ENCODE measurements at places on chromosomes 13 and 19.

DNA sequence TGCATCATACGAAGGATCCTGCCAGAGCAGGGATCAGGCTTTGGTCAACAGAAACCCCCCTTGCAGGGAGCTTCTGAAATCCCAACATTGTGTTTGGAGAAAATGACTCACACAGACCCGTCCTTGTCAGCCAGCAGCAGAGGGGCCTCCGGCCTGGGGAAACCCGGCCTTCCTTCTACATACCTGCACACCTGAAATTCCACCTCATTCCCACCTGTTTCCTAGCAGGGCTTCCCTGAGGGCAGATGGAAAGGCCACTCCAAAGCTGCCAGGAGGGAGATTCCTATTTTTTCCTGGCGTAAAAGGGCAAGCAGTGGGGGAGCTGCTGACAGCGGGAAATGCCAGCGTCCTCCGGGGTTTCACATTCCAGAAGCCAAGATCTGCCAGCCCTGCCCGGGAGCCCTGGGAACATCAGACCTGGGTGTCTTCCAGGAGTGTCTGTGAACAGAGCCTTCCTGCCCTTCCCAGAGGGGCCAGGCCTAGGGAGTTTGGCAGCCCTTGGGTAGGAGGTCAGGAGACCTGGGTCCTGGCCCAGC, 3.0 kb upstream of the IGFL1 start:
- DNase-seq: no peak

DNA sequence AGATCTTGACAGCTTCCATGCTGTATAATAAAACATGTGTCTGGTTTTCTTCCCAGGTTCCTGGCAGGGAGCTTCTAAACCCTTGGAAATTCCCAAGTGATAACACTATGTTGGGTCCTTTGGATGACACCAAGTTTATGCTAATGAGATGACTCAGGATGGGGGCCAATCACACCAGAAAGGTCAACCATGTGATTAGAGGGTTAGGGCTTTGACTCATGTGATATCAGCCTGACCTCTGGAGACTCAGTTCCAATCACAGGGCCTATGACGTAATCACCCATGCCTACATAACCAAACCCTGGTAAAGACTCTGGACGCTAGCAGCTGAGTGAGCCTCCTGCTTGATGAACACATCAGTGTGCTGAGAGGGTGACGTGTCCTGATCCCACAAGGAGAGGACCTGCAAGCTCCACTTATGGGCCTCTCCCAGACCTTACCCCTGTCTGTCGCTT, 203.6 kb downstream of the DCLK1 start:
- peak; percentile 41 for DNase-seq

DNA sequence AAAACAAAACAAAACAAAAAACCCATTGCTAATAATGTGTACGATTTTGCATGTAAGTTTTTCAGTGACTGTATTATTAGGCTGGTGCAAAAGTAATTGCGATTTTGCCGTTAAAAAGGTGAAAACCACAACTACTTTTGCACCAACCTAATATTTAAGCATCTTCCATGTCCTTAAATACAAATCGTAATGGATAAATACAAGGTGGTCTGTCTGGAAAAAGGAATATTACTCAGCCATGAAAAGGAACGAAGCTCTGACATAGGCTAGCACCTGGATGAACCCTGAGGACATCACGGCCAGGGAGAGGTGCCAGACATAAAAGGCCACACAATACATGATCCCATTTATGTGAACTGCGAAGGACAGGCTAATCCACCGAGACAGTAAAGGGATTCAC, 33.2 kb downstream of the GADD45B start:
- no peak for DNase-seq

DNA sequence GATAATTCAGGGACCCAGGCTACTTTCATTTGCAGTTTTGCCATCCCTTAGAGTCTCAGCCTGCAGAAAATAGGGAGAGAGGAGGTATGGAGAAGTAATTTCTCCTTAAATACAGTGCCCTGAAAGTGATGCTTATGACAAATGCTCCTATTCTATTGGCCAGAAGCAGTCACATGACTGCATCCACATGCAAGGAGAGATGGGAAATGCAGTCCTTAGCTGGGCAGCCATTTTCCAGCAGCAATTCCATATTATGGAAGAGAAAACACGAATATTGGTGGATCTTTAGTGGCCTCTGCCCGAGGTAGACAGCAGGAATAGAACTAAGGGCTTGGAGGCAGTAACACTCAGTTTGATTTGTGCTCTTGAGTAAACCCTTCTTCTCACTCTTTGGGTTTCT, 39.4 kb downstream of the VAV1 start:
- DNase-seq: no peak

DNA sequence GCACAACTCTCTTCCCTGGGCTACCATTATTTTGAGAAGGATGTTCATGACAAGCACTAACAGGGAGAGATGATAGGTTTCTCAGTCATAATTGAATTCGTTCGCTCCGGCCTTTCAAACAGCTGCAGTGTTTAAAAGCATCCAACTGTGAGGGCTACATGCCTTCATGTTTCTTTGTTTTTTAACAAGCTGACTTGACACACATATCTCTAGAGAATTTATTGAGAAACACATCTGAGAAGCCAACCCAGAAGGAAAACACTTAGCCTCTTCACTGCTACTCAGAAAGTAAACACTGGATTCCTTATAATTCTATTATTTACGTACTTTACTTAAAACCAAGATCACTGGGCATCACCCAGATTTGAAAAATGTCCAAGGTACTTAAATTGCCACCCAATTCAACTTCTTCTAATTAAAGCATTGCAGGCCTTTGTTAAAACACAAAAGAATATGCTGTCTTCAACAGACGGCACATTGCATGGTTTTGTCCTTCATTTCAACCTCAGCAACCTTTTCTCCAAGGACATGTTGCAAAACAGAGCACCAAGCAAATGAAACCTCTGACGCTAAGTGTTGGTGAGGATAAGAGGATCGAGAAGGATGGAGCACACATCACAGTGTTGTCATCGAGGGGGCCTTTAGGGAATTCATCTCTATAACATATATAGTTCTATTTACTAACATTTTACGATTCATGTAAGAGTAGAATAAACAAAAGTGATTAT, 75.8 kb downstream of the TBC1D4 start:
- DNase-seq: no peak

- DNase-seq: no peak
These were observed 55.4 kb downstream of the LRRC63 start for GRCh38 chr13:46267166-46267565.

DNA sequence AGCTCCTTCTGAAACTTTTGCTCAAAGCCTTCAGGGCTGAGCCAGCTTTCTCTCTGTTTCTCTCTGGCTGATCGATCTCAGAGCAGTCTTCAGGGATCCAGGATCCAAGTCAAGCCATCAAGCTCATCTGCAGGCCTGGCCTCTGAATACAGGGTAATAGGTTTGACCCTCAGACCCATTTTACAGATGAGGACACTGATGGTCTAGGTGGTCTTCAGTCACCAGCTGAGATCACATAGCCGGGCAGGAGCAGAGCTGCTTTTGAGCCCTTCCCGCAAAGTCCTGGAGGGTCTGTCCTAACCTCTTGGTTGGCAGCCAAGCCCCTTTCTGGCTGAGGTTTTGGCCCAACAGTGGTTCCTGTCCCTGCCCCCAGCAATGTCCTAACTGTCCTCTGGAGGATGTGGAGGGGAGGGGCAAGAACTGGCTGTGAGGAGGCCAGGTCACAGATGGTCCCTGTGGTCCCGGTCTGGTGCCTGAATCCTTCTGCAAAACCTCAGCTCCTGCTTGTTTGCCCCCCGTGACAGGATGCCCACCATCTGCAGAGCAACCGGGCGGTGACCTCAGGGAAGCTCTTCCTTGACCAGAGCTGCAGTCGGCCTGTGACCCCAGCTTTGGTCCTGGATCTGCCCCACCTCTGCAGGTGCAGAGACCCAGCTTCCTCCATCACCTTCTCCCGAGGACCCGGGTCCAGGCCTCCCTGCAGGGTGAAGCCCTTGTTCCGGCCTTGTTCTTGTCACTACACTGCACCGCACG, 5.8 kb upstream of the PEAK3 start:
- no peak for DNase-seq

DNA sequence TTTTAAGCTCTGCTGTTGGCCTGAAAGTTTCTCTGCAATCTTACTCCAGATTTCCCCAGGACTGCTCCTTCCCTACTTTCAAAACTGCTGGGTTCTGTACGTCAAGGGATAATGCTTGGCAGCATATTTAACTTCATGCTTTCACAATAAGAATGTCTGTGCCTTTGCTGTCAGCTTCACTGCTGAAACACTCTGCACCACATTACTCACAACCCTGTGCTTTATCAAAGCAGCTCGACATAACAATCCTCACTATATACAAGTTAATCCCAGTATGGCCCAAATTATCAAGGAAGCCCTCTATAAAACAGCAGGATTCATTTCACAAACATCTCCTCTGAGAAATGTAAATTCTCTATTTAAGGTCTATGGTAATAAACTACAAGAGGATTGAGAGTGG, 17.5 kb downstream of the LATS2 start:
- DNase-seq: no peak

DNA sequence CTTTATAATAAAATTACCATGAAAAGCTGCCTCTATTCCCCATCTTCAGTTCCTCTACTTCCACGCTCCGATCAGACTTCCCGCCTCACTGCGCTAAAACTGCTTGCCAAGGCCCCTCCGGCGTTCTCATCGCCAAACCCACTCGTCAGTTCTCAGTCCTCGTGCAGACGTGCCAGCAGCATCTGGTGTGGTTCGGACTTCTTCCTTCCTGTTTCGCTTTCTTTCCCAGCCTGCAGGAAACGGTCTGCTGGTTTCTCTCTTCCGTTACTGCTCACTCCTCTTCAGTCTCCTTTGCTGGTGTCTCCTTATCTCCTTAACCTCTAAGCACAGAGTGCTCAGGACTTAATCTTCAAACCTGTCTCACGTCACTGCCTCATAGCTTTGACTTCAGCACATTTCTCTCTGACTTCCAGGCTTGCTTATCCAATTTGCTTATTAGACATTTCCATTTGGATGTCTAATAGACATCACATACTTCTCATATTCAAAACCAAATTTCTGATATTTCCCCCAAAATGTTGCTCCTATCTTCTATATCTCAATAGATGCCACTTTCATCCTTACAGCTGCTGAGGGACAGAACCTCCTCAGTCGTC, 40.3 kb downstream of the RCBTB2 start:
- DNase-seq: peak; percentile 90

DNA sequence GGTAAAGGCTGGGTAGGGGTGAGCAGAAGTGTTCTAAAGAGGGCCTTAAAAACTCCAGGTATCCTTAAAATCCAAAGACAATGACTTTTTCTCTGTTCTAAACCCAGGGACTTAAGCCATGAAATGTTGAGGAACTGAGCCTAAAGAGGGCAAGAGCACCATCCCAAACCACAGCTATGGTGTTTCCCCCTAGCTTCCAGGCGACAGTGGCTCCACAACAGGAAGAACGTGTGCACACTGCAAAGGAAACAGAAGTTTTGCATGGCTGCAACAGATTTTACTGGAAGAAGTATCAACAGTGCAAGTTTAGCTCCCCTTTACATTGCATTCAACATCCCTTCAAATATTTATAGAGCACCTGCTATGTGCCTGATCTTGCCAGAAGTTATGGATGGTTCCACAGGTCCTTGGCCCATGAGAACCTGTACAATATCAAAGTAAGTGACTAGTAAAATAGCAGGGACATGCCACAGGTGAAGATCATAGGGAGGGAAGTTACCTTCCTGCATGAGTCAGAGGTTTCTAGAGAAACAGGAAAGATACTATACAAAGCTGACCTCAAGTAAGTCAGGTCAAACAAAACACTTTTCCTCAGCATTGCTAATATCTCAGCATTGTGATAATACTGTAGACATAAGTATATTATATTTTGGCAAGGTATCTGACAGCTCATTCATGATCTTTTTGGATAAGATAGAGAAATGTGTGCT, 8.4 kb upstream of the KCTD12 start:
- DNase-seq: peak; percentile 28

DNA sequence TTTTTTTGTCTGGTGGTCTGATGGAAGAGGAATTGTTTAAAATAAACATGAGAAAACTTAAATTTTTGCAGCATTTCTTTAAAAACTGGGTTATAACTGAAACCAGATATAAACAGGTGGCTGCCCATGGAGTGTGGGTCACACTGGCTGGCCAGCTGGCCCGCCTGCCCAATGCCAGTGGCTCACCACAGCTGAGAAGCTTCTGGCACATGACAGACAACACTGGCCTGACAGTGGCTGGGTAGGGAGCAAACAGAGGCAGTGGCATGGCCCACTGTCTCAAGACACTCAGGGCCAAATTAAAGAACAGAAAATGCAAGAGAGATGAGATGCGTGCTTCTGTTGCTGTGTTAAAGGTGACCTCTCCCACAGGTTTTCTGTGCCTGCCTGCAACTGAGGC, 3.1 kb upstream of the SLC35E1 start:
- no peak for DNase-seq

DNA sequence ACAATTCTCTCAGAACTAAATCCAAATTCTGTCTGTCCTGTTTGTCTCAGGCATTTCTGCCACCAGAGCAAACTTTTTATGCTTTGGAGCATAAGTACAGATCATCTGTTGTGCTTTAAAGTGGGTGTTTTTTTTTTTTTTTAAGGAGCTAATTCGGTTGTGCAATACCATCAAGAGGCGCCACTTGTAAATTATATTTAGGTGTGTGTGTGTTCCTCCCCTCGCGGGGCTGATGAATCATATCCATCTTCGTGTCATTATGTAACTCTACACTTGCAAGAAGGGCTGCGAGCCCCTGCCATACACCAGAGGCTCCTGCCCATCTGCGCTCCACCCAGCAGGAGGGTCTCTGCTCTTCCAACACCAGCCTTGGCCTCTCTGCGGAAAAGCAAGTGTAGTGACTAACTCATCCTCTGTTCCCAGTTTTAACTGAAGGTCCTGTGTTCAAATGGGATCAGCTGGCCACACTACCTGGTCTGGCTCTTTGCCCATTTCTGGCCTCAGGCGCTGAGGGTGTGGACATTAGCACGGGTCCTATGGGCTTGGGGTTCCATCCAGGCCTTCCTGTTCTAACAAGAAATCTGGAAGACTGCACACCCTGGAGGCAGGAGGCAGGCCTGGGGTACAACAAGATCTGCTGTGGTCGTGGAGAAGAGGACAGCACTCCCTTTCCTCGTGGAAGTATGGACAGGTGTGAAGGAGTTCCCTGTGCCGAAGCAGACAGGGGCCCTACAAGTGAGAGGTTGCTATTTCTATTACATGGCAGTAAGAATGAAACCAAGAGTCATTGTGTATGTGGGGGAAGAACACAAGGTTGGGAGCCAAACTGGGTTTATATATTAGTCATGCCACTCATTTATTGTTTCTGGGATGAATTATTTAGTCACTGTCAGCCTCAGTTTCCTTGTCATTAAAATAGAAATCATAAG, 96.1 kb upstream of the MBNL2 start:
- DNase-seq: no peak

Measured in suppressor macrophage treated with lipopolysaccharide for 4 hours (primary cell).